ENCODE measurements at places on chromosomes 2 and 18. TPM values are rescaled to one million over a fixed set of nuclear protein-coding genes. Genes with fewer than 3 reads are reported as not detected.
A peak's percentile ranks its signal among the peaks of the same experiment; 100 is the strongest.

- DNase-seq, result no peak
Measured at GRCh38 chr2:23244617-23245016, 140.4 kb upstream of the KLHL29 start.

ABHD3 gene
- 5.0 TPM for total RNA-seq

- no peak for DNase-seq
Measured at GRCh38 chr2:236137066-236137465, 31.1 kb downstream of the GBX2 start.

MEIS1 gene
- 41.7 TPM for total RNA-seq

METAP1D gene
- 6.9 TPM for total RNA-seq

SLC16A14 gene
- total RNA-seq, result 3.0 TPM

GRCh38 chr2:240398661-240399267 lies 36.7 kb upstream of the GPC1 start:
- peak; percentile 35 for DNase-seq

TSGA10 gene
- 3.4 TPM for total RNA-seq

- no peak for DNase-seq
Measured at GRCh38 chr2:160278879-160279177, 78.8 kb upstream of the ITGB6 start.

GRCh38 chr2:228681426-228681825 lies 499.9 kb upstream of the SPHKAP start:
- no peak for DNase-seq

POTEI gene
- total RNA-seq, result not detected

DPP4 gene
- total RNA-seq, result 3.8 TPM

DNA sequence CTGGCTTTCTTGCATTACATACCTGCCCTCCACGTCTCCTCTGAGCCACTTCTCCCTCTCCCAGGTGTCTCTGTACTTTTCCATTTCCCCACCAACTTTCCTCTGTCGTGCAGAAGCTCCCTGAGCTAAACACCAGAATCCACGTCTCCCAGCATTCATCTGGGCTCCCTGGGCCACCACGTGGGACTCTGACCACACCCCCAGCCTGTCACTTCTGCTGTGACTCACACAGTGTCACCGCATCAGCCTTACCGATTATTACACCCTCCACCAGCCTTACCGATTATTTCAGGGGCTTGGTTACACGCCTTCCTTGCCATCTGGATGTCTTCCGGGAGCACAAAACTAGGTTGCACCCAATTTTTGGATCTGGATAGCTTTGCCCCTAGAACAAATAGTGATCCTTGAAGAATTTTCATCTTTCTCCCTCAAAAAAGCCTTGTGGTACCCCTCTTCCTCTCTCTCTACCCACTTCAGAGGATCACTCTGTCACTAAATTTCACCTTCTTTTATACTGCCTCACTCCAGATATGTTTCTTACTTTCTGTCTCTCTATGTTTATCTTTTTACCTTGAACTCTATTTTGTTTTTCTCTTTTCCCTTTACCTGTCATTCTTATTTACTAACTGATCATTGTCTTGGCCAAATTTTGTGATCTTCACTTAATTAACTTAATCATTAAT lies 136.9 kb upstream of the CAB39 start:
- no peak for DNase-seq

- DNase-seq, result no peak
Measured at GRCh38 chr18:58413667-58414628, 214.9 kb downstream of the ALPK2 start.

NDC80 gene
- 0.27 TPM for total RNA-seq

DNA sequence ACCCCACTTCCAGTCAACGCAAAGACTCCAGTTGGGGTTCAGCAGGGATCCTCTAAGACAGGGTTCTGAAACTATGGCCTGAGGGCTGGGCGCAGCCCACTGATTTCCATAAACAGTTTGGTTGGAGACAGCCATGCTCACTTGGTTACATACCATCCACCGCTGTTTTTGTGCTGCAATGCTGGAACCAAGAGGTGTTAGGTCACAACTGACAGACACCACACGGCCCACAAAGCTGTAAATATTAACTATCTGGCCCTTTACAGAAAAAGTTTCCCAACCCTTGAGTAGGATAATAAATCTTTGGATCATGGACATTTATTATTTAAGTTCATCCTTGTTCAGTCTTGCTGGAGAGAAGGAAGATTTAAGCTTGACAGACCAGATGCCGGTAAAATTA lies 8.4 kb upstream of the CD226 start:
- DNase-seq, result no peak
